ENCODE measurements at places on chromosomes 16 and 17. TPM values are rescaled to one million over a fixed set of nuclear protein-coding genes. Genes with fewer than 3 reads are reported as not detected.

NRN1L gene
- polyA plus RNA-seq, result 1.1 TPM

TNFRSF13B gene
- not detected for polyA plus RNA-seq

STH gene
- not detected for polyA plus RNA-seq

RGS11 gene
- 6.0 TPM for polyA plus RNA-seq

CMTM2 gene
- 1.1 TPM for polyA plus RNA-seq

PYDC1 gene
- polyA plus RNA-seq, result not detected

TOX3 gene
- polyA plus RNA-seq, result 5.0 TPM

COIL gene
- polyA plus RNA-seq, result 33.8 TPM

KRTAP9-8 gene
- not detected for polyA plus RNA-seq

PRAC1 gene
- polyA plus RNA-seq, result not detected

GSG1L gene
- polyA plus RNA-seq, result 0.61 TPM

PRAC2 gene
- polyA plus RNA-seq, result not detected

UNKL gene
- polyA plus RNA-seq, result 20.3 TPM

TP53TG3F gene
- not detected for polyA plus RNA-seq

GAS7 gene
- 30.4 TPM for polyA plus RNA-seq

- peaks cover 56% of the 10 kb centered on the region for H3K4me1 ChIP-seq
- DNase-seq, result no peak
- peak overlapping the region; percentile 66 for H3K4me3 ChIP-seq
- H3K36me3 ChIP-seq, result no peaks in the 10 kb centered on the region
- H3K27ac ChIP-seq, result peak overlapping the region; percentile 93
These were observed 526 bp downstream of the KIAA0513 start for GRCh38 chr16:85027958-85028684.

- DNase-seq, result no peak
- no peaks in the 10 kb centered on the region for H3K36me3 ChIP-seq
- H3K27me3 ChIP-seq, result no peaks in the 10 kb centered on the region
- H3K4me3 ChIP-seq, result no peak overlapping the region
- H3K4me1 ChIP-seq, result peaks cover 10% of the 10 kb centered on the region
These were observed 216.0 kb downstream of the SEC14L1 start for GRCh38 chr17:77356690-77357201.

- H3K36me3 ChIP-seq, result no peaks in the 10 kb centered on the region
- no peaks in the 10 kb centered on the region for H3K27me3 ChIP-seq
- no peaks in the 10 kb centered on the region for H3K4me1 ChIP-seq
- no peak overlapping the region for H3K4me3 ChIP-seq
These were observed 109.1 kb downstream of the PRKCA start for GRCh38 chr17:66411520-66411919.

- no peak overlapping the region for H3K27ac ChIP-seq
- H3K4me1 ChIP-seq, result peaks cover 8% of the 10 kb centered on the region
- no peaks in the 10 kb centered on the region for H3K36me3 ChIP-seq
- no peak for DNase-seq
- peaks cover 95% of the 10 kb centered on the region for H3K27me3 ChIP-seq
These were observed 350.9 kb downstream of the FOXL1 start for GRCh38 chr16:86929057-86929871.

DNA sequence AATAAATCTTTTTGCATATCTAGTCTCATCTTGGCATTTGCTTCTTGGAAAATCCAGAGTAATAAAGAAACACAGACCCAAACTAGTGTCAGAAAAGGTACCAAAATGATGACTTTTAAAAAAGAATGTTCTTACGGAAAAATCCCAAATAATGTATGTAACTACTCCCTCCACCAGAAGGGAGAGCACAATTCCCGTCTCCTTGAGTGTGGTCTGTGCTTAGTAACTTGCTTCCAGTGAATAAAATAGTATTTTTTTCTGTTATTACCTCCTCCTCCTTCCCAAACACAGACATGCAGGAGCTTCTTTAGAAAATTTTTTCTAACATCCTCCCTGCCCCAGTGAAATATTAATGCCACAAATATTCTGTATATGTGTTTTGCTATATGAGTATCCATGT is 358.1 kb downstream of the ZFHX3 start:
- no peak overlapping the region for H3K27ac ChIP-seq
- H3K4me3 ChIP-seq, result no peak overlapping the region
- H3K36me3 ChIP-seq, result no peaks in the 10 kb centered on the region
- no peaks in the 10 kb centered on the region for H3K27me3 ChIP-seq

GRCh38 chr16:27084307-27085028 is 17.7 kb downstream of the C16orf82 start:
- DNase-seq, result no peak
- H3K36me3 ChIP-seq, result no peaks in the 10 kb centered on the region
- no peaks in the 10 kb centered on the region for H3K27me3 ChIP-seq

DNA sequence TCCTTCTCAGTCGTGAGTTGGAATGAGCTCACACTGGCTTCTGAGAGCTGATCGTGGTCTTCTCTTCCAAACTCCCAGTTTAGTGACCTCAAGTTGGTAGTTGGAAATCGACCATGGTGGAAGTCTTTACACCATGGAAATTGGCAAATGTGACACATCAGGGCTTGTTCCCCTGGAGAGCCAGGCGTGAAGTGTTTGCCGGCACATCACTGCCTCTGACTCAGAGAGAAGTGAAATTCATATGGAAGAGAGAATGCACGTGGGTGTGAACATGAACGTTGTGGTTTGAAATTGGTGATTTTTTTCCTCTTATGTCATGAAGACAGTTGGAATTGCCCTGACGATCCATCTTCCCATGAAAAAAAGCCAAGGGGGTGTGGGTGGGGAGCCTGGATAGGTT is 47.4 kb downstream of the AXIN2 start:
- H3K27ac ChIP-seq, result peak overlapping the region; percentile 76
- DNase-seq, result no peak
- no peak overlapping the region for H3K4me3 ChIP-seq

- DNase-seq, result no peak
- H3K27me3 ChIP-seq, result no peaks in the 10 kb centered on the region
- H3K4me1 ChIP-seq, result peaks cover 16% of the 10 kb centered on the region
- no peaks in the 10 kb centered on the region for H3K36me3 ChIP-seq
These were observed 14.6 kb upstream of the CIBAR2 start for GRCh38 chr16:85126705-85127378.

- DNase-seq, result peak; percentile 95
- H3K27me3 ChIP-seq, result no peaks in the 10 kb centered on the region
- no peaks in the 10 kb centered on the region for H3K4me1 ChIP-seq
These were observed 101.0 kb upstream of the SHISA6 start for GRCh38 chr17:11140043-11140442.

DNA sequence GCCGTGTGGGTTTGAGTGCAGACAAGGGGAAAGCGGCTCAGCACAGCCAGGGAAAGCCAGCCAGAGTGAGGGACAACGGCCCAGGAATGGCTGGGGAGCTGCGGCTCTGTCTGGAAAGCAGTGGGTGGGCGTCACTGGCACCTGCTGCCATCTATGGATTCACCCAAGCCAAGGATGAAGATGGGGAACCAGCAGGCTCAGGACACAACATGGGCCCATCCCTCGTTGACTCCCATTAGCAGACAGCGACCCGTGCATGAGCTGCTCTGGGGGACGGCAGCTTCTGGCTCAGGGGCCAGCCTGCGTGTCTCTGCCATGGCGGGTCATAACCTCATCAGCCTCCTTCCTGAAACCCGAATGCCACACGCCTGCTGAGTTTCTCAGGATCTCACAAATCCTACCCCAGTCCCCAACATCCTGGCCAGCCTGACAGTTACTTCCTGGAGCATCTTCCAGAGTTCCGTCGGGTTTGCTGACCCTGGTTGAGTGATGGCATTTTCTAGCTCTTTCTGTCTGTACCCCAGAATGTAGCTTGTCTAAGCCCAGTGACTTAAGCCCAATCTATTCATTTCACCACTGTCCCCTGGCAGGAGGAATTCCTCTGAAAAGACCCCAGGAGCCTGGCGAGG is 50.7 kb downstream of the SLC7A5 start:
- peaks cover 9% of the 10 kb centered on the region for H3K27me3 ChIP-seq
- no peak for DNase-seq

- H3K27me3 ChIP-seq, result no peaks in the 10 kb centered on the region
- peaks cover 12% of the 10 kb centered on the region for H3K4me1 ChIP-seq
- H3K27ac ChIP-seq, result no peak overlapping the region
- no peak overlapping the region for H3K4me3 ChIP-seq
These were observed 1.9 kb upstream of the LCMT1 start for GRCh38 chr16:25109643-25110042.

DNA sequence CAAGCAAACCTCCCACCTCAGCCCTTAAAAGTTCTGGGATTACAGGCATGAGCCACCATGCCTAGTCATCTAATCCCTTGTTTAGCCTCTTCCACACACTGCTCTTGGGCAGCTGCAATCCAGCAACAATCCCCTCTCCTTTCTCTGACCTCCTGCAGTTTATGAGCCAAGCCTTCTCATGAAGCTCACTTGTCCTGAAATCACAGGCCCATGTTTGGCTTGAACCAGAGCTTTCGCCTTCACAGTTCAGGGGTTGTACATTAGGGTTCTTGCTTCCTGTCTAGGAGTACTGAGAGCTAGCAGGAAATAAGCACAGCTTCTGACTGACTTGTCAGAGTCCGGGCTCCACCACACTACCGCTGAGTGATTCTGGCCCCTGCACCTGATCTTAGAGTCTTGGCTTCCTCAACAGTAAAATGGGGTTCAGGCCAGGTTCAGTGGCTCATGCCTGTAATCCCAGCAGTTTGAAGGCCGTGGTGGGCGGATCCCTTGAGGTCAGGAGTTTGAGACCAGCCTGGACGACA is 16.3 kb downstream of the ERAL1 start:
- H3K4me3 ChIP-seq, result no peak overlapping the region
- no peak overlapping the region for H3K27ac ChIP-seq
- no peak for DNase-seq
- H3K27me3 ChIP-seq, result no peaks in the 10 kb centered on the region

DNA sequence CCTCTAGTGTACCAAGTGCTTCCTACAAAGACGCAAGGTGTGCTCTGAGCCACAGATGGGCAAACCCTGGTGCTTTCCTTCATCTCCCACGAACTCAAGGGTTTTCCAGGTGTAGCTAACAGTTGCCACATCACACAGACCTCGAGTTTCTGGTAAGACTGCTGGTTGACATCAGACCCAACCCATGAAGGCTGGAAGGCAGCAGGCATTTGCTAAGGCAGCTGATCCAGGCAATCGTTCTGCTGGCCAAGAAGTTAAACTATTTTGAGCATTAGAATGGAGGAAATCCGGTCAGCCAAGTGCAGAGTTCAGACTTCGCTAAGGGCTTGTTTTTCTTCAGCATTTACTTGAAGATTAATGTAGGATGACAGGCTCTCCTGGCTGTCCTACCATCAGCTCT is 11.5 kb downstream of the HAS3 start:
- DNase-seq, result no peak
- no peaks in the 10 kb centered on the region for H3K27me3 ChIP-seq
- H3K36me3 ChIP-seq, result peaks cover 85% of the 10 kb centered on the region
- no peak overlapping the region for H3K4me3 ChIP-seq
- no peak overlapping the region for H3K27ac ChIP-seq

- no peak for DNase-seq
- H3K36me3 ChIP-seq, result no peaks in the 10 kb centered on the region
- H3K4me1 ChIP-seq, result peaks cover 44% of the 10 kb centered on the region
- no peak overlapping the region for H3K4me3 ChIP-seq
- H3K27me3 ChIP-seq, result peaks cover 14% of the 10 kb centered on the region
- no peak overlapping the region for H3K27ac ChIP-seq
These were observed 54.2 kb upstream of the SEC14L1 start for GRCh38 chr17:77086433-77087010.

GRCh38 chr16:12294471-12294870 is 317.9 kb downstream of the SNX29 start:
- H3K27ac ChIP-seq, result no peak overlapping the region
- no peaks in the 10 kb centered on the region for H3K36me3 ChIP-seq
- no peak for DNase-seq
- H3K27me3 ChIP-seq, result no peaks in the 10 kb centered on the region
- H3K4me1 ChIP-seq, result no peaks in the 10 kb centered on the region

DNA sequence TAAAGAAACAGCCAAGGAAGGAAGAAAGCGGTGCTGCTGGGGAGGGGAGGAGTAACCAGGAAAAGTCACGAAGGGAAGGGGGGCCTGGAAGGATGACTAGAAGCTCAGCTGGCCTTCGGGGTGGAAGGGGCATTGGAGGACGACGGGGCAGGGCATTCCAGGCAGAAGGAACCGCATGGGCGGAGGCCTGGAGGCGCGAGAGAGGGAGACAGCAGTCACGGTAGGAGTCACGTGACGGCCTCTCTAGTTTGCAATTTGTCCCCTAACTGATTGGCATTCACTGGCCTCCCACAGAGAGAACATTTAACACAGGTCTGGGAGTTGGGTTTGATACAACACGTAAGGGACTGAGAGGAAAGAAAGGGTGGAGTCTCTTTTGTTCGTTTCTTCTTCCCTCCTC is 63.9 kb downstream of the RTN4RL1 start:
- no peaks in the 10 kb centered on the region for H3K4me1 ChIP-seq
- H3K27ac ChIP-seq, result no peak overlapping the region
- H3K36me3 ChIP-seq, result no peaks in the 10 kb centered on the region

DNA sequence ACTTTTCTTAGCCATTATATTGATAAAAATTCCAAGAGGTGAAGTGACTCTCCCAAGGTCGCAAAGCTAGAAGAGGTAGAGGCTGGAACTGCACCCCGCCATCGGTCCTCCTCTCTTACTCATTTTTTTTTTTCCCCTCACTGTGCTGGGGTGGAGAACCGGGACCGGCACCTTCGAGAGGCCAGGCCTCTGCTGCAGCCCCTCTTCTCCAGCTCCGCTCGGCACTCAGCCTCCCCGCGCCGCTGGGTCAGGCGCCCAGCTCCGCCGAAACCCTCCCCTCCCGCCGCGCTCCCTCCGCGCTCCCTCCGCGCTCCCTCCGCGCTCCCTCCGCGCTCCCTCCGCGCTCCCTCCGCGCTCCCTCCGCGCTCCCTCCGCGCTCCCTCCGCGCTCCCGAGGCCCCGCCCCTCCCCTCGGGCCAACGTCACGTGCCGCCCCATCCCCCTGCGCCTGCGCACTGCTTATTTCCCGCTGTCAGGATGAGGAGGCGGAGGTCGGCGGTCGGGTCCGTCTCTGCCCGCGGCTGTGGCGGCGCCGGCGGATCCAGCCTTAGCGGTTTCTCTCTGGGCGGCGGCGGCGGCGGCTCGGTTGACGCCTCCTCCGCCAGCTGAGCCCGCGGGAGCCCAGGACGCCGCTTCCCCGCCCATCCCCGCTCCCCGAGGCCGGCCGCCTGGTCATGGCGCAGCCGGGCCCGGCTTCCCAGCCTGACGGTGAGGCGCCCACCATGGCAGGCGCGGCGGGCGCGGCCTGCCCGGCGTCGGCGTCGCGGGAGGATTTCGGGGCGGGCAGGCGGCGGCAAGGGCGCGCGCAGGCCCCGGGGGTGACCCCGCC is at the start of gene RABEP1:
Gene RABEP1 (plus strand): TSS at position 471 of the 828 bp plus-strand sequence. CDS start 203 bp downstream, at position 674.
- peaks cover 7% of the 10 kb centered on the region for H3K4me1 ChIP-seq
- H3K36me3 ChIP-seq, result no peaks in the 10 kb centered on the region
- no peaks in the 10 kb centered on the region for H3K27me3 ChIP-seq
- peak; percentile 89 for DNase-seq
- peak within 1 kb of the TSS; percentile 86 for H3K27ac ChIP-seq

GRCh38 chr17:61413661-61414126 is 14.1 kb downstream of the TBX2 start:
- H3K4me1 ChIP-seq, result peaks cover 14% of the 10 kb centered on the region
- H3K27ac ChIP-seq, result peak overlapping the region; percentile 95
- H3K27me3 ChIP-seq, result peaks cover 8% of the 10 kb centered on the region

GRCh38 chr17:67138392-67138791 is 94.0 kb downstream of the CACNG1 start:
- no peaks in the 10 kb centered on the region for H3K4me1 ChIP-seq
- no peaks in the 10 kb centered on the region for H3K27me3 ChIP-seq
- DNase-seq, result no peak

- H3K27ac ChIP-seq, result no peak overlapping the region
- no peak overlapping the region for H3K4me3 ChIP-seq
- H3K27me3 ChIP-seq, result no peaks in the 10 kb centered on the region
These were observed 41.4 kb upstream of the NOL11 start for GRCh38 chr17:67676305-67676704.

- H3K4me3 ChIP-seq, result no peak overlapping the region
- H3K27me3 ChIP-seq, result no peaks in the 10 kb centered on the region
- H3K27ac ChIP-seq, result no peak overlapping the region
- DNase-seq, result no peak
These were observed 50.1 kb downstream of the XPO6 start for GRCh38 chr16:28161626-28162025.

Measured in left lung (tissue), 14 donors.